Tibial nerve (tissue), 4 donors: ENCODE measurements at places on chromosomes 13 and 19. TPM values are rescaled to one million over a fixed set of nuclear protein-coding genes. Genes with fewer than 3 reads are reported as not detected.

DNA sequence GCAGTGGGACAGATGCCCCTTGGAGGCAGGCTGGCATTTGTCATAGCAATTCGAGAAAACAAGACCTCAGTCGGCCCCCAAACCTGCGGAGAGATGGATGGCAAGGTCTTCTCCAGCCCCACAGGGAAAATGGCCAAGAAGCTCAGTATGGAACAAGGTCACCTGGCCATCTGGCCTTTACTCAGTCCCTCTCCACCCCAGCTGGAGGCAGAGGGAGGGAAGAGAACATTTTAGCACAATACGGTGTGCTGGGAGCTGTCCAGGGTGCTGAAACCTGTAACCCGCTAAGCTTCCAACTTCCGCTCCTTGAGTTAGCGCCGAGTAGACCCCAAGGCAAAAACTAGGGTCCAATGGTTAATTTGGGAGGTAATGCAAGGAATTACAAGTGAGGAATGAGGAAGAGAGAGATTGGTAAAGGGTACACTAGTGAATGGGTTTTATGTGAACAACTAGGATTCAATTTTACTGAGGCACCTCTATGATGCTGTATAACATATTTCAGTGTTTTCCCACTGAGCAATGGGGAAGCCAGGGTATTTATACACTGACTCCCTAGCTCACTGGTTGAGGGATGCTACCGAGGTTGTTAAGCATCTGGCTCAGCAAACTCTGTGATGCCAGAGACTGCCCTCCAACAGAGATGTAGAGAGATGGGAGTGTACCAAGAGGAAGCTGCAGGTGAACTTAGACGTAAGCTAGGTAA, 64.3 kb downstream of the CACNA1A start:
- DNase-seq, result no peak
- no peaks in the 10 kb centered on the region for H3K27me3 ChIP-seq
- H3K27ac ChIP-seq, result no peak overlapping the region
- no peaks in the 10 kb centered on the region for H3K4me1 ChIP-seq

DNA sequence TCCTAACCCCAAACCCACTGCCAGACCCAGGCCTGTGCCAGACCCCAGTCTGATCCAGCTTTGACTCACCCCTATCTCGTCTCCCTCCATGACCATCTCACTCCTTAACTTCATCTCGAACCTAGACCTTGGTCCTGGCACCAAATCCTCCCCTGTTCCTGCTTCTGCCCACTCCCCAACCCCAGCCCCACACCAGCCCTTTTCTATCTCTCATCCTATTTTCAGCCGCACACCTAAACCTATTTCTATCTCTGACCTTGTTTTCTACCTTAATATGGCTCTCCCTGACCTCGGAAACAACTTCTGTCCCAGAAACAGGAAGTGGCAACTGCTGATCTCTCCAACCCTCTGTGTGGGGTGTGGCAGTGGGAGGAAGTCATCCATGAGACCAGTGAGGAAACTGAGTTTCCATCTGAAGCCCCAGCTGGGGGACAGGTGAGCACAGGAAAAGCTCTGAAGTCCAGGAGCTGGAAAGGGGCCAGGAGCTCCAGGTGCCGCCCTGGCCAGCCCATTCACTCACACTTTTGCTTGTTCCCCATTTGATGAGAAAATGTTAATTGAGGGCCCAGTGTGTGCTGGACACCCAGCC, 13.7 kb downstream of the PTH2 start:
- H3K36me3 ChIP-seq, result no peaks in the 10 kb centered on the region
- DNase-seq, result no peak
- H3K4me1 ChIP-seq, result peaks cover 12% of the 10 kb centered on the region
- H3K27me3 ChIP-seq, result peaks cover 22% of the 10 kb centered on the region
- H3K4me3 ChIP-seq, result no peak overlapping the region

DNA sequence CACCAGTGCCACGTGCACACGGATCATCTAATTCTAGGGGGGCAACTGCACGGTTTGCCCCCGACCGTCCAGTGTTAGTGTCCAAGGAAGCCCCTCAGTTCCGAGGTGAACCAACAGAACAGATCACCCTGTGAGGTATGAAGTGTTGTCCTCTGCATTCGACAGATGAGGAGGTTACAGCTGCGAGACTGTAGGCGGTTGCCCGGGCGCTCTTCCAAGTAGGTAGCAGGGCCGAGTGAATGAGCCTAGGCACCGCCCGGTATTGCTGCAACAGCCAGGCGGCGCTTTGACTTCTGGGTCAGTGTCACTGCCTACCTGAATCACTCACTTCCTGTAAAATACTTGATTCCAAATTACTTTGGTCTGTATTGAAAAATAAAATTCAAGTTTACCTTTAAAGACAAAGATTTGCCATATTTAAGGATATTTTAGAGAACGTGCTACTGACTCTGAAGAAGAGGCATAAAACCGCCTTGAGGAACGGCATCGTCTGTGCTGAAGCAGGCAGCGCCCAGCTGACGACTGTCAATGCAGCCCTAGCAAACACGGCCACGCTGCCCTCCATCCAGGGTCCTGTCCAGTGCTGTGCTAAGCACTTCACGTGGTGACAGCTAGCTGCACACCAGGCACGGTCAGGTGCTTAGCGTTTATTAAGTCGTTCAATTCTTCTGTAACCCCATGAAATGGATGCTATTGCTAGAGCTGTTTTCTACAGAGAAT, 19.3 kb upstream of the RASA3 start:
- H3K27me3 ChIP-seq, result no peaks in the 10 kb centered on the region
- H3K27ac ChIP-seq, result no peak overlapping the region
- no peak for DNase-seq
- no peak overlapping the region for H3K4me3 ChIP-seq
- no peaks in the 10 kb centered on the region for H3K36me3 ChIP-seq
- H3K4me1 ChIP-seq, result no peaks in the 10 kb centered on the region

DNA sequence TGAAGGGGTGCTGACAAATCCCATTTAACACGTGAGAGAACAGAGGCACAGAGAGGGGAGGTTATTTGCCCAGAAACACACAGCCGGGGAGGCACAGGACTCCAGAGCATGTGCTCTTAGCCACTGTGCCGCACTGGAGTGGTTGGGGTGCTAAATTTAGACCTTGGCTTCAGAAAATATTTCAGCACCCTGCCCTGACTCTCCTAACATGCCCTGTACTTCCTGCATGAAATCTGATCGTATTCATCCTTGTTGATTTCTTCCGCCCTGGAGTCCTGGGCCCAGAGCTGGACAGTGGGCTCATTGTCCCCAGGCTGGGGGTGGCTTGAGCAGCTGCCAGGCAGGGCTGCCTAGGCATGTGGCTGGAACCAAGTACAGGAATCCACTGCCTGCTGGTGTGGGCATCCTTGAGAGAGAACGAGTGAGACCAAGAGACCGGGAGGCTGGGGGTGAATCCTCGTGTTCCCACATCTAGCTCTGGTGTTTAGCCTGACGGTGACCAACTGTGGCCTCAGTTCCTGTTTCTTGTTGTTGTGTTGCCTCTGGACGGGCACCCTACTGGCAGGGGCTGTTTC, 5.3 kb downstream of the SLC27A1 start:
- H3K27me3 ChIP-seq, result no peaks in the 10 kb centered on the region
- H3K4me1 ChIP-seq, result peaks cover 15% of the 10 kb centered on the region
- peak overlapping the region; percentile 95 for H3K27ac ChIP-seq

Gene TYROBP
- total RNA-seq, result 117 TPM

DNA sequence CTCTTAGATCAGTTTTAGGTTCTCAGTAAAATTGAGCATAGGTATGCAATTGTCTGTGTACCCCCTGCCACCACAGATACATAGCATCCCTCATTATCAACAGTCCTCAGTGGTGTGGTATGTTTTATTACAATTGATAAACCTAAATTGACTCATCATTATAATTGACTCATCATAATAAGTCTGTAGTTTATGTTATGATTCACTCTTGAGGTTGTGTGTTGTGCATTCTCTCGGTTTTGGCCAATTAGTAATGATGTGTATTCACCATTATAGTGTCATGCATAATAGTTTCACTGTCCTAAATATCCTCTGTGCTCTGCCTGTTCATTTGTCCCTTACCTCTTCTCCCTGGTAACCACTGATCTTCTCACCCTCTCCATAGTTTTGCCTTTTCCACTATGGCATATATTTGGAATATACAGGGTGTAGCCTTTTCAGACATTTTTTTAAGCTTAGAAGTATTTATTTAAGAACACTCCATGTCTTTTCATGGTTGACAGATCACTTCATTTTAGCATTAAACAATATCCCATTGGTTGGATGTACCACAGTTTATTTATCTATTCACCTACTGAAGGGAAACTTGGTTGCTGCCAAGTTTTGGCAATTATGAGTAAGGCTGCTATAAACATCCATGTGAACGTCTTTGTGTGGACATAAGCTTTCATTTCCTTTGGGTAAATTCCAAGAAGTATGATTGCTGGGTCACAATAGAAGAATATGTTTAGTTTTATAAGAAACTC, 1620.6 kb upstream of the MIR17HG start:
- no peaks in the 10 kb centered on the region for H3K36me3 ChIP-seq
- DNase-seq, result no peak
- no peak overlapping the region for H3K4me3 ChIP-seq
- H3K4me1 ChIP-seq, result no peaks in the 10 kb centered on the region
- H3K27ac ChIP-seq, result no peak overlapping the region
